Stimulated activated CD4-positive, alpha-beta T cell treated with anti-CD3 and anti-CD28 coated beads, Interleukin-12 subunit alpha, Interleukin-12 subunit beta, amount 100 ng/mL, for 4 hours (primary cell): ENCODE measurements at places on chromosomes 16 and 17.

GRCh38 chr17:43591779-43592562 is 45.8 kb upstream of the ETV4 start:
- no peak for DNase-seq

DNA sequence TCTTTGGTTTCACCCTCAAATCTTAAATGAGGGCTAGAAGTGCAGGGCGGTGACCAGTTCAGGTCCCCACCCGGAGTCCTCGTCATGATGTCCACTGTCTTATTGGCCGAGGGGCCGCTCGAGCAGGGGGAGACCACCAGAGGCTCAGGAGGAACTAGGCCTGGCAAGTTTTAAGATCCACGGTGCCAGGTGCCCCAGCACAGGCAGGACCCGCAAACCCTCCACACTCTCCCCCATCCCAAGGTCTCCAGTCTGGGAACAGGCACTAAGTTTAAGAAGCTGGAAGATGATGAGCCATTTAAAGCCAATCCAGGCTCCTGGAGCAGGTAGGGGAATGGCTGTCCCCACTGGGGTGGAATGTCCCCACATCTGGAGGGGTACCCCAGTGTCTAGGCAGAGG is 4.1 kb downstream of the DLX3 start:
- DNase-seq: no peak

DNA sequence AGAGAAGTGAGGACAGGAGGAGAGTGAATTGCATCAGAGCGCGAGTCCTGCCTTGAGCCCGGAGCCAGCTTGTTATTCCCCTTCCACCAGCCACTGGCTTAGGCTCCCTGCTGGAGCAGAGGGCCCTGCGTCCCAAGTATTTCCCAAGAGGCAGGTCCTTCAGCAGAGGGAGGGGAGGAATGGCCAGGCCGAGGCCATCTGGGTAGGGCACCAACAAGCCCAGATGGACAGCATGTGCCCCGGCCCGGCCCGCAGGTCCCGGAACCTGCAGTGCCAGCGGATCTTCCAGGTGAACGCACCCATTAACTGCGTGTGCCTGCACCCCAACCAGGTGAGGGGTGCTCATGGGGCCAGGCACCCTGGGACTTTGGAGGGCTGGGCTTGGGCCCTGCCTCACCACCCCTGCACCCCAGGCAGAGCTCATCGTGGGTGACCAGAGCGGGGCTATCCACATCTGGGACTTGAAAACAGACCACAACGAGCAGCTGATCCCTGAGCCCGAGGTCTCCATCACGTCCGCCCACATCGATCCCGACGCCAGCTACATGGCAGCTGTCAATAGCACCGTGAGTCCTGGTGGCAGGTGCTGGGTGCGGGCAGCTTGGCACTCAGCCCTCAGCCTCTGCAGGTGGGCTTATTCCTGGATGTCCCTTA is 1.7 kb downstream of the MLST8 start:
- no peak for DNase-seq

GRCh38 chr16:57284209-57284951 is at the start of gene PLLP:
Gene PLLP, minus strand, starts transcription at chr16:57284672. Its CDS starts 132 bp downstream, at chr16:57284540.
- DNase-seq: peak; percentile 51

- DNase-seq: no peak
These were observed 66.3 kb upstream of the DOC2B start for GRCh38 chr17:247767-248166.

- no peak for DNase-seq
These were observed 1.2 kb upstream of the DPH1 start for GRCh38 chr17:2028737-2029136.

DNA sequence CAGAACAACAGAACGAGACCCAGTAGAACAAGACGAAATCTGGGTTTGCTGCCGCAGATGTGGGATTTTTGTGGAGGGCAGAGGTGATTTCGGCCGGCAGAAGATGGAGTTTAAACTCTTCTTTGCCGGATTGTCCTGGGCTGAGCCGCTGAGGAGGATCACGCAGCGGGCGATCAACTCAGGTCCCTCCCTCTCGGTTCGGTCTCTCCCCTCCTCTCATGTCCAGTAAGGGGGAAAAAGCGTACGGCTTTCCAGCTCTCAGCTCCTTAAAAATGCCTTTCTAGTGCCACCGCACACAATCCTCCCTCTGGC is 2.5 kb downstream of the PHF12 start:
- DNase-seq: no peak

DNA sequence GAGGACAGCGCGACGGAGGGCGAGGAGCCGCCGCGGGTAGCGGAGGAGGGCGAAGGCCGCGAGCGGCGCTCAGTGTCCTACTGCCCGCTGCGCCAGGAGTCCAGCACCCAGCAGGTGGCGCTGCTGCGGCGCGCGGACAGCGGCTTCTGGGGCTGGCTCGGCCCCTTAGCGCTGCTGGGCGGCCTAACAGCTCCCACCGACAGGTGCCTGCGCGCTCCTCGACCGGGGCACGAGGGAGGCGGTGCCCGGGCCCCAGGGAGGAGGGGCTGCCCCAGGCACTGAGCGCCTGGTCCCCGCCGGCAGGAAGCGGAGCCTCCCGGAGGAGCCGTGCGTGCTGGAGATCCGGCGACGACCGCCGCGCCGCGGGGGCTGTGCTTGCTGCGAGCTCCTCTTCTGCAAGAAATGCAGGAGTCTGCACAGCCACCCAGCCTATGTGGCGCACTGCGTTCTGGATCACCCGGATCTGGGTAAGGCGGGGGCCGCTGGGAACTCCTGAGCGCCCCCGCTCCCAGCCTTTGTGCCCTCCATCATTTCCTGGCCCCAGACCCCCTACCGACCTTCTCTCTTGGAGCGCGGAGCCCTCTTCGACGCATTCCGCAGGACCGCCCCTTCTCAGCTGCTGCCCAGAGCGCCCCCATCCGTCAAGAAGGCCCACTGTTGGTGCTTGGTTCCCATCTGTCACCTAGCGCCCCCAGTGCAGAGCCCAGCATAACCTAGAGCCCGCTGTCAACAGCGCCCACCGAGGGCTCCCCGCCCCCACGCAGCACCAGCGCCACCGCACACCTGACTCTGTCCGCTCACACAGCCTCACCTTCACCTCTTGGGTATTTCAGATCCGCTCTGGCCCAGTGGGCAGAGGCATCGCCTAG is 3.7 kb downstream of the C17orf50 start:
- peak; percentile 87 for DNase-seq

DNA sequence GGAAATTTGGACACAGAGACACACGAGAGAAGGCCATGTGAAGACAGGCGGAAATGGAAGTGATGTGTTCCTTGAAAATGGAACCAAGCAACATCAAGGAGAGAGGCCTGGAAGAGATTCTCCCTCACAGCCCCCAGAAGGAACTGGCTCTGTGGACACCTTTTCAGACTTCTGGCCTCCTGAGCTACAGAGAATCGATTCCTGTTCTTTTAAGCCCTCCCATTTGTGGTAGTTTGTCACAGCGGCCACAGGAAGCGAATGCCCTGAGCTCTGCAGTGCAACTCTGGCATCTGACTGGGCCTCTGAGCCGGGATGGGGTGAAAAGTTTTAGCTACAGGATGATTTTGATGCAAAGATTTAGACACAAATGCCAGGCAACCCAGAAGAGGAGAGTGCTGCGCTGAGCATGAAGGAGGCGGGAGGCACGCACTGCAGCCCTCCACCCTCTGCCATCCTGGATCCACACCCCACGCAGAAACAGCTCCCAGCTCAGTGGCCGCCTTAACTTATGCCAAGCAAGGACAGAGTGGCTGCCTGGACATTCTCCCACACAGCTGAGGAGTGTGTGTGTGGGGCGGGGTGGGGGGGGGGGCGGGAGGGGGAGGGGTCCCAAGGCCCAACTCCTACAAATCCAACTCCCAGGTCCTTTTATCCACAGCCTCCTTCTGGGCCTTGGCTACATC is 2.2 kb downstream of the TIMP2 start:
- DNase-seq: no peak

DNA sequence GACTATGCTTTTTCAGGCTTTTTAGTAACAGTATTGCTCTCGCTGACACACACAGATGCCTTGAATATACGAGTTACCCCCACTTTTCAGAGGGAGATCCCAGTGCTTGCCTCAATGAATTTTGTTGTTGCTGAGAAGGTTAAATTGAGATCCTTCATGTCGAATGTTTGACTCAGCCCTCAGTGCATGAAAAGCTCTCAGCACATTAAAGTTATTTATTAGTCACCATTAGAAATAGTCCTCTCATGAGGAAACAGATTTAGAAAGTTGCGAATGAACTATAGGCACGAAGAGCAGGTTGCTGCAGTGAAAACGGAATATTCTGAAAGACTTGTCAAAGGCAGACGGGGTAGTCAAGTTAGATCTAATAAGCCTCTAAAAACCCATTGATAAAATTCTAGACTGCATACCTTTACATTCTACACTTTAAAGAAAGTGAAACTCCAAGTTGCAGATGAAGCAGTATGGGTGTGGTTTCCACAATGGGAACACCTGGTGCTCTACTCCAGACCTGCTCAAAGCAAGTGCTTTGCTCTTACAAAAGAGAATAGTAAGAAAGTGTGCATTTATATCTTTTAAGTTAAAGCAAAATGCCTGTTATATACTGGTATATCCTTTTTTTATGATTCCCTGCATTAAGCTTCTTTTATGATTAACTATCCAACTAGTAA is 238.1 kb downstream of the MAF start:
- DNase-seq: no peak

- DNase-seq: no peak
These were observed 48.2 kb downstream of the RAP1GAP2 start for GRCh38 chr17:2844416-2844815.

- DNase-seq: no peak
These were observed 368.6 kb downstream of the CDH13 start for GRCh38 chr16:82995286-82995923.
